ENCODE measurements at places on chromosomes 6 and 20.

- DNase-seq = no peak
Measured at GRCh38 chr6:167892835-167893815, 66.4 kb downstream of the AFDN start.

DNA sequence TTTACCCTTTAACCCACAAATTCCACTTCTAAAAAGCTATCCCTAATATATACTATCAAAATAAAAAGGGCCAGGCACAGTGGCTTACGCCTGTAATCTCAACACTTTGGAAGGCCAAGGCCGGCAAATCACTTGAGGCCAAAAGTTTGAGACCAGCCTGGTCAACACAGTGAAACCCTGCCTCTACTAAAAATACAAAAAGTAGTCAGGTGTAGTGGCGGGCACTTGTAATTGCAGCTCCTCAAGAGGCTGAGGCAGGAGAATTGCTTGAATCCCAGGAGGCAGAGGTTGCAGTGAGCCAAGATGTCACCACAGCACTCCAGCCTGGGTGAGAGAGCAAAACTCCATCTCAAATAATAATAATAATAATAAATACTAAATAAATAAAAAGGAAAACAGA, 82.5 kb downstream of the TRIM27 start:
- no peak for DNase-seq

GRCh38 chr6:56188429-56188828, 59.0 kb downstream of the COL21A1 start:
- no peak for DNase-seq

DNA sequence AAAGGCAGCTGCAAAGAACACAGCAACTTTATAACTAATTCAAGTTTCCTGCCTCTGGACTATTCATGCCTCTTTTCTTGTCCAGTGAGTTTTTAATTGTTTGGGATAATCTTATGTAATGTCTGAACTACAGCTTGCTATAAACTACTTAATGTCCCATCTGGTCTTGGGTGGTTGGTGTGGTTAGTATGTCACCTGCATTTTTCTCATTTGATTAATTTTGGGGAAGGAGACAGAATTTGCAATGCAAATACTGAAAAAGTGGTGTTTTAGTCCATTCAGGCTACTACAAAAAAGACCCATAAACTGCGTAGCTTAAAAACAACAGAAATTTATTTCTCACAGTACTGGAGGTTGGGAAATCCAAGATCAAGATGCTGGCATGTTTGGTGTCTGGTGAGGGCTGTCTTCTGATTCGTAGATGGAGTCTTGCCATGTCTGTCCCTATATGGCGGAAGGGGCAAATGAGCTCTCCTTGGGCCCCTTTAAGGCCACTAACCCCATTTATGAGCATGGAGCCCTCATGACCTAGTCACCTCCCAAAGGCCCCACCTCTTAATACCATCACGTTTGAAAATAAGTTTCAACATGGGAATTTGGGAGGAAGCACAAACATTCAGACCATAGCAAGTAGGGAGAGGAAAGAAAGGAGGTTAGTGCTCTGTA, 22.4 kb downstream of the RNF8 start:
- DNase-seq = no peak

GRCh38 chr6:113529196-113529595, 327.9 kb upstream of the MARCKS start:
- no peak for DNase-seq

DNA sequence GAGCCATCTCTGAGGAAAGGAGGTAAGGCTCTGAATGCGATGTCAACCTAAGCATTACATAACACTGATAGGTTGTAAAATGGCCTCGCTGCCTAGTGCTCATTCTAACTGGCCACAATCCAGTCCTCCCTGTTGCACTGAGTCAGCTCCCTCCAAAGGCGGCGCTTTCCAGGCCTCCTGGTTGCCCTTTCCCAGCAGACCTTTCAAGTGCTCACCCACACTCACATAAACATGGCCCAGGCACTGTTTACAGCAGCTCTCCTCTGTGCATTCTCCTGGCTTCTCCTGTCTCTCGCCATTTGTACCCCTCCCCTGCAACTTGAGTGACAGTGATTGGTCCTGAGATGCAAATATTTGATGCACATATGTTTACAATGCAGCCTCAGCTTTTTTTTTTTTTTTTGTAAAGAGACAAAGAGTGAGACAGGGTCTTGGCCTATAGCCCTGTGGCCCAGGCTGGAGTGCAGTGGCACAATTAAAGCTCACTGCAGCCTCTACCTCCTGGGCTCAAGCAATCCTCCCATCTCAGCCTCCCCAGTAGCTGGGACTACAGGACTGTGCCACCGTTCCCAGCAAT, 36.8 kb upstream of the PRND start:
- DNase-seq = no peak

DNA sequence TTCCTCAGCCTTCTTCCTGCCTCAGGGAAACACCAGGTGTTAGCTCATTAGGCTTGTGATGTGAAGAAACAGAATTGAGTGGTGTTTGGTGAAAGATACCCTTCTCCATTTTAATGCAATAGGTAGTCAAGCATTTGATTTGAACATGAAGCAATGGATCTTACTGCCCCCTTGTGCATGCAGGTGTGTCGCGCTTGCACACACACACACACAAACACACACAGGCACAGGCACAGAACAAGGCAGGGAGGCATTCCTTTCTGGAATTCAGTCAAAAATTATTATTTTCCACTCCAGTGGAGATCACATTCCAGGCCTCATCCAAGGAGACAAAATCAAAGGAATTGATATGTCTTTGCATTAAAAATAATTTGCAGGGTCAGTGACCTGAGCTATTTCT, 667.0 kb upstream of the MARCKS start:
- DNase-seq = no peak

GRCh38 chr20:32635764-32636163, 38.0 kb downstream of the C20orf203 start:
- no peak for DNase-seq

GRCh38 chr20:33480048-33480447, 9.8 kb upstream of the CBFA2T2 start:
- no peak for DNase-seq
